Activated T-cell treated with anti-CD3 and anti-CD28 coated beads for 48 hours (primary cell): ENCODE measurements at places on chromosomes 3 and 15.

DNA sequence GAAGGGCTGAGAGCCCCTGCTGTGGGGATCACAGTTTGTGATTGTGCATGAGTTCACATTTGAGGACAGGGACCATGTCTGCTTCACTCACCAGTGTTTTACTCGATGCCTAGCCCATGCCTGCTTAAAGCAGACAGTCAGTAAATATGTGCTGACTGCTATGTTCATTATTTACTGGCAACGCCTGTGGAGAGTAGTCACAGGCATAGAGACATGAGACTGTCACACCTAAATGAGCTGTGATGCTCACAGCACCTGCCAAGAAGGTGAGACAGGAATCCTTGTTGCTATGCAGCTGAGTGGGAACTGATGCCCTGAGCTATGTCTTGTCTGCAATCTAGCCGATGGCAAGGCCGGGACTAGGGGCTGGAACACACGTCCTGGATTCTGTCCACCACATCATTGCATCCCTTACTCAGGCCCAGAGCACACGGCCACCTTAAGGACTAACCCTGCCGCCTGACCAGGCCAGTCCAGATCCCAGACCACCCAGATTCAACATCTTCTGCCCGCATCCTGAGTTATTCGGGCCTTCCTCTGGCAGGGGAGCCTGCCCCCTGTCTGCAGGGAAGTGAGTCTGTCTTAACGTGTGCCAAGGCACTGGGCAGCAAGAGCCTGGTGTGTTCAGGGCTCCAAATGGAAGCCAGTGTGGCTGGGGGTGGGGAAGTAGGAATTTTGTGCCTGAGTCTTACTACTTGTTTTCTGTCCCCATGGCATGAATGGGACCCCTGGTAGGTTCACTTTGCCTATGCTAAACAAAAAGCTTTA lies 44.8 kb downstream of the FGD5 start:
- no peak for DNase-seq

DNA sequence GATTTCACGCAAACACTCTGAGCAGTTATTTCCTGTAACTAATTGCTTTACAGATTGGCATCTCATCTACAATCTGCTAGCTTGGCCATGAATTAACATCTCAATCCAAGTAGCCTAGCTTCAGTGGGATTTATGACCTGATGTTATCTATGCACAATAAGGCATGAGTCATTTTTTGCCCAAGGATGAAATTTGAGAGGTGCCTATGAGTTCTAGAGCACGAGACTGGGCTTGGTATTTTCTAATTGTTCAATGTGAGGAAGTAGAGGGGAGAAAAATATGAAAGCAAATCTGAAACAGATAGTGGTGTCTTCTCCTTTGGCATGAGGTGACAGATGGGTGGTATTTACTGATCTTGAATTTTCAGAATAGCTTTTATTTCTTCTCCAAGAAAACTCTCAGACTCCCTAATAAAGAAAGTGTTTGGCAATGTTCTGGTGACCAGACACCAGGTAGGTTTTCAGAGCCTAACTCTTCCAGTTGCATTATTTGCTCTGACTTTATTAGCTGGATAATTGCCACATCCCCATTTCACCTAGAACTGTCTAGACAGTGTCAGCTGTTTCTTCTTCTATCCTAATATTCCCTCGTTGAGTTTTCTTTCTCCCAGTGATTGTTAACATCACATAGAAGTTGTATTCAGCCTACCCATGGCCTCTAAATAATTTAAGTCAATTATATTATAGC lies 301.0 kb upstream of the UMPS start:
- no peak for DNase-seq

- DNase-seq: no peak
These were observed 106.7 kb downstream of the RYK start for GRCh38 chr3:134143828-134144401.

DNA sequence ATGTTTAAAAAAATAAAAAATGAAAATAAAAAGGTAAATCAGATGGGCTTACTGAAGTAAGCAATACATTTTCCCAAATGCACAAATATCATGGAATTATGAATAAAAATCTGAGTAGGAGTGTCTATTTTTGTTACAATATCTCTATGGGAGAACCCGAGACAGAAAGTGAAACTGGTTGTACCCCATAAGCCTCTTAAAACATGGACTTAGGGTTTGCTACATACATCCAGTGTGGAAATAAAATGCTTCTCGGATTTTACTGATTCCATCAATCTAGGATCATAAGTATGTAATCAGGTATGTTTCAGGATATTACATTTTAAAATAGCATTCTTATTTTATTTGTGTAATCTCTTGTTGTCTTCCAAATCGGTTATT lies 177.8 kb upstream of the CDIN1 start:
- no peak for DNase-seq

- DNase-seq: no peak
These were observed 97.1 kb downstream of the FBN1 start for GRCh38 chr15:48548455-48548854.

GRCh38 chr3:57818772-57819171 lies 62.7 kb downstream of the SLMAP start:
- DNase-seq: no peak

GRCh38 chr3:107981471-107982111 lies 109.2 kb downstream of the CD47 start:
- DNase-seq: no peak

- DNase-seq: no peak
These were observed 137.6 kb upstream of the ZNF385D start for GRCh38 chr3:21888656-21889055.

- no peak for DNase-seq
These were observed 14.9 kb upstream of the CELF6 start for GRCh38 chr15:72334842-72335241.

DNA sequence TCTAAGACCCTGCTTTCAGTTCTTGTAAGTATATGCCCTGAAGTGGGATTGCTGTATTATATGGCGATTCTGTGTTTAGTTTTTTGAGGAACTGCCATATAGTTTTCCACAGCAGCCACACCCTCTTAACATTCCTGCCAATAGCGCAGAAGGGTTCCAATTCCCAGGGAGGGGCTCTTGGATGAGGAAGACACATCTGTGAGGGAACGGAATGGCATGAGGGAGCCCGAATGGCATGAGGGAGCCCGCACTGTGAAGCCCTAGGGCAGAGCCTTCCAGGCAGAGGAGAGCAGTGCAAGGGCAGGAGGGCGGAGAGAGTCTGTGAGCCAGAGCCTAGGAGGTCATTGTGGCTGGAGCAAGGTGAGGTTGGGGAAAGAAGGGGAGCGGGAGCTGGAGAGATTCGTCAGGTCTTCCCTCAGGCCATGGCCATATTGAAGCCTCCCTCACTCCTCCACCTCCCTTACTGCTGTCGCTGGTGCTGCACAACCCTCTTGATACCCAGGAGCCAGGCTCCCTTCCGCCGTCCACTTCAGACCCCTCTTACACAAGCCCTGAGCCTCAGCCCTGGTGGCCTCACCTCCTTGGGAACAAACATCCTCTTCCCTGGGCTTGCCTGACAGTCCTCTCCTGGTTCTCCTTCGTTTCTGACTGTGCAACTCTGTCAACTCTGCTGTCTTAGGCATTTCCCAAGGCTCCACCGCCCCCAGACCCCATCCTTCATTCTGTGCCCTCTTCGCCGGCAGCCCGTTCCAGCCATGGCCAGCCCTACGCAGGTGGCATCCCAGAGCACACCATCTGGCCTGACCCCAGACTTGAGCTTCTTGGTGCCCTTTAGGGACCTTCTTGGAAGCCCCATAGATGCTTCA lies 51.4 kb downstream of the FGD5 start:
- DNase-seq: no peak

DNA sequence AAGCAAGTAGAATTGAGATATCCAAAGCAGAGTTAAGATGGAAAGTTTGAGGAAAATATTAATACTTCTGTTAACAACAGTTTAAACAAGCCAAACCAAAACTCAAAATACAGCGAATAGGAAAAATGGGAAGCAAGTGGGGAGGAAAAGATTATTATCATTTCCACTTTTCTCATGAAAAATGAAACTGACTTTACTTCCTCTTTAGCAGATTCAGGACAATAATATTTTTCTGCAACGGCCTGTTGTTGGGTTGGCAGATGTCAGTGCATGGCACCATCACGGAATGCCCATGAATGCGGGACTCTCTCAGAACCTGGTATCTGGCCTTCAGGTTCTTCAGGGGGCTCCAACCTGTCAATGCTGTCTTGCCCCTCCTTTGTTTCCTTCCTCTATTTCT lies 11.1 kb downstream of the ANKUB1 start:
- no peak for DNase-seq

GRCh38 chr15:85753261-85753660 lies 41.5 kb downstream of the KLHL25 start:
- DNase-seq: no peak

- no peak for DNase-seq
These were observed 1.6 kb upstream of the LRRC31 start for GRCh38 chr3:169871129-169871886.

- DNase-seq: no peak
These were observed 126.6 kb upstream of the BCL6 start for GRCh38 chr3:187871848-187872247.

DNA sequence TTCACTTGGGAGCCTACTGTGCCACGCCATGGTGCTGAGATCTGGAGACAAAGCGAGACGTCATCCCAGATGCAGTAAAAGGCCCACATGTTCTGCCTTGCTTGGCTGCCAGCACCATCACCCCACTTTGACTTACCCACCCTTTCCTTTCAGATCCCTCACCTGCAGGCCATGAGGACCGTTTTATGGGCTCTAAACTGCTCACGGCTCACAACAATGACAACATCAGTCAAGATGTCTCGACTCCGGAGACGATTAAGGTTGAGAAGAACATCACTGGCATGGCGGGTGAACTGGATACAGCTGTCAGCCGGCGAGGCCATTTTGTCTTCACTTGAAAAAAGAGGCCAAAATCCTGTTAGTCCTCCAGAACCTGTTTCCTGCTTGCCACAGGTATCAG lies 11.9 kb downstream of the BCL6 start:
- DNase-seq: no peak

DNA sequence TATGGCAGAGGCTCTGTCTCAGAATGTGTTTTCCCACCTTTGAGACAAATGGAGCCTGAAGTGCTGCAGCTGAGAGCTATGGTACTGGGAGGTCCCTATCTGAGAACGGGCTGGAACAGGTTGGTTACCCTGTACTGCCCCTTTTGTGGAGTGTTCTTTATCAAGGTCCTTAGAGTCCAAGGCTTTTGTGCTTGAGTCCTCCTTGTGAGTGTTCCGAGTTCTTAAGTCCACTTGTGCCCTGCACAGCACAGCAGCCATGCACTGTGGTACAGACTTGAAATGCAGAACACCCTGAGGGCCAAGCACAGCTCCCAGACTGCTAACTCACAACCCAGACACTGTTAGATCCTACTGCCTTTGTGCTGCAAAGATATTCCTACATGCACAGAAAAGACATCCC lies 67.8 kb downstream of the ARHGAP31 start:
- DNase-seq: no peak

GRCh38 chr15:64524778-64525177 lies 64.4 kb downstream of the ZNF609 start:
- DNase-seq: no peak

GRCh38 chr15:94297558-94297957 lies 66.2 kb downstream of the MCTP2 start:
- DNase-seq: no peak

DNA sequence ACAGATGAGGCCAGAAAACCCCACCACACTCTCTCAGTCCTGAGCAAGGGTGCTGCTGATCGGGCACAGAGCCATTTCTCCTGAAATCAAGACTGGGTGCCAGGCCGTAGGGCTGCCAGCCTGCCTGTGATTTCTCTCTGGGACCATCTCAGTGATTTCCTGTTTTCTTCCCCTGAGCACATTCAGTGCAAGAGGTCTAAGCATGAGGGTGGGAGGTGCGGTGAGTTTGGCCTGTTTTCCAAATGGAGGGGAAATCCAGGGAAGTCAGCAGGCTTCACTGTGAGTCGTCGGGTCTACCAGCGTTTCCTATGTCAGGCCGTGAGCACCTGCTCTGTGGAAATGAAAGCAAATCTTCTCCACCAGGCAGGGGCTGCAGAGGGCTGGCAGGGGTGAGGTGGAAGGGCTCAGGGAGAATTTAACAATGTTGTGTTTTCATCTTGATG lies 82.3 kb downstream of the ST6GAL1 start:
- DNase-seq: no peak

DNA sequence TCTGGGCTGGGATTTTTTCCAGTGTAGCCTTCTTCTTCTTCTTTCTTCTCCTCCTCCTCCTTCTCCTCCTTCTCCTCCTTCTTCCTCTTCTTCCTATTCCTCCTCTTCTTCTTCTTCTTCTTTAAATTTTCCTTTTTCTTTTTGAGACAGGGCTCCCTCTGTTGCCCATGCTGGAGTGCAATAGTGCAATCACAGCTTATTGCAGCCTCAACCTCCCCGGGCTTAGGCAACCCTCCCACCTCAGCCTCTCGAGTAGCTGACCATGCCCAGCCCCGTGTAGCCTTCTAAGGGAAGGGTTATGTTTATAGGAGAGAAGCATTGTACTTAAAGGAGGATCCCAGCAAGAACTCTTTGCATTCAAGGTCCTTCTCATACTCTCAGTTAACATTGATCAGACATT lies 24.0 kb upstream of the MYO1E start:
- DNase-seq: no peak

GRCh38 chr3:182562274-182562673 lies 231.0 kb upstream of the ATP11B start:
- DNase-seq: no peak

DNA sequence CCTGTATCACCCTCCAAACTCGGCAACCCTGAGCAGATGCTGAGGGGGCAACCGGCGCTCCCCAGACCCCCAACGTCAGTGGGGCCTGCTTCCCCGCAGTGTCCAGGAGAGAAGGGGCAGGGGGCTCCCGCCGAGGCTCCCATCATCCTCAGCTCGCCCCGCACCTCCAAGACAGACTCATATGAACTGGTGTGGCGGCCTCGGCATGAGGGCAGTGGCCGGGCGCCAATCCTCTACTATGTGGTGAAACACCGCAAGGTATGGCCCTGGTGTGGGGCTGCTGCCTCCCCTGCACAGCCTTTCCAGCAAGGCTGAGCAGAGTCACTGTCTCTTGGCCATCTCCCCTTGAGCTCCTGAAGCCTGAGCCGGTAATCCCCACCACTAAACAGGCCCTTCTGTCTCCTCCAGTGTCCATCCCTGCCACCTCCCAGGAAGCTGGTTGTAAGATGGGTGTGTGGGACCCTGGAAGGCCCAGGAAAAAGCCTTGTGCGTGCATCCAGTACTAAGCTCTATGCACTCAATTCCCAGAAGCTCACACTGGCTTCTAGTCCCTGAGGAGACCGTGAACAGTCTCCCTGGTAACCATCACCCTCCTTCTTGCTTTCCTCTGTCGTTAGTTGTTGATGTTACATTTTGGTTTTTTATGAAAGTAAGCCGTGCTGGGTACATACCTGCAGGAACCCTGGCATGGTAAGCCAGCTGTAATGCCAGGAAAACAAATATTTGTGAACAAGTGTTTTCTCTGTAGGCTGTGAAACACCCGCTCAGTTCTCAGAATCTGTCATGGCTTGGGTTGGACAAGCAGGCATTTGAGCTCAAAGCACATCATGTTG lies 63.3 kb downstream of the BOC start:
- no peak for DNase-seq

DNA sequence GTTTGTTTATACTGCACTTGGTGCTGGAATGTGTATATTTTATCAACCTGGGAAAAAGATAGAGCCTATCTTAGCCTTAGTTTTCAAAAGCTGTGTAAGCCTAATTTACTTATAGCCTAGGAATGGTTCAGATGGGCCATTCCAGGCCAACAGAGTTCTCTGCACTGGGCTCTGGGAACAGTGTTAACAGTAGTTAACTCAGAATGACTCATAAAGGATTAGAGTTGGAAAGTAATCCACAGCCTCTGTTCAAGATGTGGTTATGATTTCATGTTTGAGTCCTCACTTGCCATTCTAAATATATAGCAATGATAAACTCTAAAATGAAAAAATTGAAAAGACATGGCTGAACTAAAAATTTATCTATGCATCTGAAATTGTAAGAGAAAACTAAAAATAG lies 22.6 kb upstream of the PEX5L start:
- no peak for DNase-seq
